ENCODE measurements at places on chromosomes 4 and X.

DNA sequence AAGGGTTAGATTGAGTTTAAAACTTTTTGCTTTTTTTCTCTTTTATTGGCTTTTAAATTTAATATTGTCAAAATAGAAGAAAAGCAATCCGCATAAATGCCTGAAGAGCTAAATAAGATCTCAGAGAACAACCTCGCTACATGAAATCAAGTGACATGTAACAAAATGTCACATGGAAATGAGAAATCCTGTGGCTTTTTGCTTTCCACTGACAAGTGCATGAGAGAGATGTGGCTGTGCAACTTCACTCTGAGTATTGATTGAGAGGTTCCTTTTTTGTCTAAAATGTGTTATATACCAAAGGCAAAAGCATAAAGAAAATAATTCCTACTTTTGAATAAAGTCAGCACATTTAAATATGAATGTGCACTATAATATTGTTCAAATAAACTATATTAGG, 263.5 kb downstream of the MAPK10 start:
- DNase-seq = no peak

DNA sequence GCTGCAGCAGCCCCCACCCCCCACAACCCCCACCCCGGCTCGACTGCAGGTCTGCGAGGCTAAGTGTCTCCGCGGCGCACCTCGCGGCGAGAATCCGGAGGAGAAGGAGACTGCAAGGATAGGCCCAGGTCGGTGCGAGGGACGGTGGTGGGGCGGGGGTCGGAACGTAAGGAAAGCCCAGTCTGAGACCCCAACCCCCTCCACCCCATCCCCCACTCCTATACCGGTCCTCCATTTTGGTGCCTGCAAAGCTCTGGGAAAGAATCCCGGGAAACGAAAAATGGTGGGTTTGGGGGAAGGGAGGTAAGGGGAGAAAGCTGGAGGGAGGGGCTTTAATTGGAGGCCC, 614 bp downstream of the BEX3 start:
- no peak for DNase-seq

DNA sequence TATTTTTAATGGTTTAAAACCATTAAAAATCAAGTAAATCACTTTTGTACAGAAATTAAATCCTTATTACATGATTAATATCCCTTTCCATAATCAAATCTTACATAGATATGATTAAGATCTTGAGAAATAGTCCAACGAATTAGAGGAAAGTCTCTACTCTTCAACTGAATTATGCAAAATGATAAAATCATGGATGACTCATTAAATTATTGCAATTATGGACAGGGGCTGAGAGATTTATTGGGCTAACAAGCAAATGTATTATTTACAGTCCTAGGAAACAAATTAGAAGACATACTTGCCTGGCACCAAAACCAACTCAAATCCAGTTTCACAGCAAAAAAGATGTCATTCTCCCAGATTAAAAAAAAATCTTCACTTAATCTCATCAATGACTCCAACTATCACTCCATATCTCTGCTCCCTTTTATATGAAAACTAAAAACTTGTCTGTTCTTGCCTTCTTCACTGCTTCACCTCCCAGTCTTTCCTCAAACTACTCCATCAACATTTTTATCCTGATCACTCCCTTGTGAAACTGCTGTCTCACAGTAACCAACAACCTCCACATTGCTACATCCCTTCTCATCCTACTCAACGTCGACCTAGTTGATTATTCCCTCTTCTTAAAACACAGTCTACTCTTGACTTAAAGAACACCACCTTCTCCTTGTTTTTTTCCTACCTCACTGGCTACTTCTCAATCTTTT, 18.4 kb upstream of the DDX60 start:
- DNase-seq = no peak

- DNase-seq = no peak
These were observed 265.8 kb downstream of the ARAP2 start for GRCh38 chr4:35978551-35978950.

GRCh38 chrX:132748909-132749308, 209.5 kb downstream of the HS6ST2 start:
- DNase-seq = no peak

GRCh38 chr4:76556452-76556851, 121.4 kb downstream of the SHROOM3 start:
- DNase-seq = no peak

DNA sequence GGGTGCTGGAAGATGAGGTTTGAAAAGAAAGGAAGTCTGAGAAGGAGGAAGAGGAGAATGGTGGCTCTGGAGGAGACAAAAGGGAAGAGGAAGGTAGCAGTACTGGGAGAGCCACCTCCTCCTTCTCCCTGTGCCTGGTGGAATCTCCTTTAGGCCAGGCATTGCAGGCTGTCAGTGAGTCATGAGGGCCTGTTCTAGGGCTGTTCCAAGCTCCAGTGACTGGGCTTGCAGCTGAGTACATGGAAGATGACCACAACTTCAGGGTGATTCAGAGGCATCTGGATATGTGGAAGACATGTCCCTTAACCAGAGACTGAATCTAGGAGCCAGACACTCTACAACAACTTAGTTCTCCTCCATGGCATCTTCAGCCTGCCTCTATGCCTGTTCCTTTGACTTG, 107.8 kb downstream of the EFNB1 start:
- no peak for DNase-seq

DNA sequence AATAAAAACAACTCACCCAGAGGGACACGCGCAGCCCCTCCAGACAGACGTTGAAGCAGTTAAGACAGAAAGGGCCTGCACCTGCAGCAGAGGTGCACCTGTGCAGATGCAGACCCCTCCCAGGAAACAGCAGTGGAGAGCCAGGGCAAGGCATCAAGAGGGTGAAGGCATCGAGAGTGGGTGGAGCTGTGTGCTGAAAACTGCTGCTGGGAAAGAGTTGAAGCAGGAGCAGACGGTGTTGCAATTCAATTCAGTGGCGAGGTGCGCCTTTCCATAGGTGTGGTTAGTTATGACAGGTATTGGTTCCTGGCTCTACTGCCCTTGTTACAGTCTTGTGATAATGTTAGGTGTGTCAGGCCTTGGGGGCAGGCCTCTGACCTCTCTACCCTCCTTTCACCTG, 16.7 kb downstream of the LETM1 start:
- no peak for DNase-seq

GRCh38 chr4:151644622-151645021, 116.2 kb downstream of the GATB start:
- DNase-seq = no peak

DNA sequence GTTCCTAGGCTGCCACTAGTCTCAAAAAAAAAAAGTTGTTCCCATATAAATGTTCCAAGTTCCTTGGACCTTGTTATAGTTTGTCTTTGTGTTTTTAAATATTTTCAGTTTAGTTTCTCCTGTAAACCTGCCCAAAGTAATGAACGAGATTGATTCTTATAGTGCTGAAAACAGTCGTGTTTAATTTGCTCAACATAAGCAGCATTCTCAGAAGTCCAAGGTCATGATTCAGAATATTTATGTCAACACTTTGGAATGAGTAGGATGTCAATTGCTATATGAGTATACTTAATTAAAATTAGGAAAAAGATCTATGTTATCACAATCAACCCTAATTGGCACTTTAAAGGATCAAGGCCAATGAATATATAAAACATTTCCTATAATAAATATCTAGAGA, 510.9 kb downstream of the PPP4R3C start:
- no peak for DNase-seq

DNA sequence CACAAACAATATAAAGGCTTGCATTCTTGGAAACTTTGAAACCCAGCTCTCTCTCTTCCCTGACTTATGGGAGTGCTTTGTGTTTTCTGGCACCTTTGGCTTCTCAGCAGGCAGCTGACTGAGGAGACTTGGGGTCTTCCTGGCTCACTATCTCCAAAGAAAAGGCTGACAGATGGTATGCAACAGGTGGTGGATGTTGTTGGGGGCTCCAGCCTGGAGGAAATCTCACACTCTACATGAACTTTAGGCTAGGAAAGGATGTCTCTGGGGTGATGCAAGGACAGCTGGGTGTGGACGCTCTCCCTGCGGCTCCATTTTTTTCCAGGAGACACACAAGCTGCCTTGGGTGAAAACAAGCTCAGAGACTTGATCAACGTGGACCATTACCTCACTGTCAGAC, 67.4 kb downstream of the DNAAF6 start:
- no peak for DNase-seq

GRCh38 chr4:24278693-24279092, 305.7 kb downstream of the DHX15 start:
- DNase-seq = no peak

DNA sequence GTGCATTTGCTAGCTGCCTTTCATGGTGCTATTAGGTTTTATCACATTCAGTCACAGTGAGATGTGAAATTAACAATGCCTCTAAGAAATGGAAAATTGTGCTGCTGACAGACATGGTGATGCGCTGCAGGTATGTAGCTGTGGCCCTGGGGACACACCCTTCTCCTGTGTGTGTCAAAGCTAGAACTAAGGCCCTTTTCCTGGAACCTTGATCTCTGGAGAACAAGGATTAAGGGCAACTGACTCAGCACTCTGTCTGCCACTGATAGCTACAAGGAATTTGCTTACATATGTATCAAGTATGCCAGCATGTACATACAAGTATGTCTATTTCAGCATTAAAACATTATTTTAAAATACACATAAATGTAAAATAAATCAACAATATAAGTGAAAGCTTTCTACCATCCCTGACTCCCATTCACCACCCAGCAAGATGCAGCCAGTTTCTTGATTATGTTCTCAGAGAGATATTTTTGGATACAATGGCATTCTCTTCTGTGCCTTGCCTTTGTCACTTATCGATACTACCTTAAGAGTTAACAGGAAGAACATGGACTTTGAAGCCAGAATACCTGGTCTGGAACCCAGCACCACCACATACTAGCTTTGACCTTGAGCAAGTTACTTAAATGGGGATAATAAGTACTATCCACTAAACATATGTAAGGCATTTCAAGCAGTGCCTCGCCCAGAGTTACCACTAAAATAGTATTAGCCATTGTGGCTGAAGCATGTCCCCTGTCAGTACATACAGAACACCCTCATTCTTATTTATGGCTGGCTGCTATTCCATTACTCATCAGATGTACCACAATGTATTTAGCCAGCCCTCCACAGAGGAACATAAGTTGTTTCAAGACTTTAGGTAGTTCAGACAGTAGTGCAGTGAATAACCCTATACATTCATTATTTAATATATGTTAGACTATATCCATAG, 68.5 kb downstream of the NPNT start:
- no peak for DNase-seq

DNA sequence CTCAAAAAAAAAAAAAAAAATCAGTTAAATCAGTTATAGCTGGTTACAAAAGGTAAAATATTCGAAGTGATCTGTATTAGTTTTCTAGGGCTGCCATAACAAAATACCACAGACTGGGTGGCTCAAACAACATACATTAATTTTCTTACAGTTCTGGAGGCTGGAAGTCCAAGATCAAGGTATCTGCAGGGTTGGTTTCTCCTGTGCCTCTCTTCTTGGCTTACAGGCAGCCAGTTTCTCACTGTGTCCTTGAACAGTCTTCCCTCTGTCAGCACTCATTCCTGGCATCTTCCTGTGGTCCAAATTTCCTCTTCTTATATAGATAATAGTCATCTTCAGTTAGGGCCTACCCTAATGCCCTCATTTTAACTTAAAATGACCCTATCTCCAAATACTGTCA, 239.9 kb downstream of the MGST2 start:
- no peak for DNase-seq

DNA sequence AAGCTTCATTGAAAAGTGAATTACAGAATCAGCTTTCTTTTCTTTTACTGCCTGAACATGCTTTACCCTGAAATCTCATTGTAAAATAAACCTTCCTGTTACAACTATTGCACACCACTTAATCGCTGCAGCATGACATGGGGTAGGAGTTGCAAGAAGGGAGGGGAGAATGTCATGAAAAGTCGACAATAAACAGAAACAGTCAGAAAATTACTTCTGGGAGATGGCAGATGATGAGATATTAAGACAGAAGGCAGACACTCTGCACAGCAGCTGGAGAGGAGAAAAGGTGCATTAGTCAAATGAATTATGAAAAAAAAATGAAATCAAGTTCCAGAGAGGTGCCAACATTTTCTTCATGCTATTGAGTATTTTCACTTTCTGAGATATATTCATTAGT, 287.7 kb downstream of the PCDH7 start:
- no peak for DNase-seq

GRCh38 chr4:152735396-152735859, 44.1 kb downstream of the TIGD4 start:
- DNase-seq = no peak

DNA sequence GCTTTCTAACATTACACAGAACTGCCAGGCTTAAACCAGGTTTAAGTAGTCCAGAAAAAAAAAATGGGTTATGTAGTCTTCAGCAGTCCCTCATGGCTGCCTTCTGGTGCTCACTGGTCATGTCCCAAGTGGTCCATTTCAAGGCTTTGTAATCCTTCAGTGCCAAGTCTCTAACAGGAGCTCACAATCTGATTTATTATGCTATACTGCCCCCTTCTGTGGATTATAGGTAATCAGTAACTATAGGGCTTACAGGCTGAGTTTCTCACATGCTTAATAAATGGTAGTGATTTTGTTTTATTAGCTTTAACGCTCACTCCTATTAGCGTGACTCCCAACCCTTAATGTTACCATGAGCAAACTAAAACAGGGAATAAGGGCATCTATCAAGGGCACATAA, 92.5 kb upstream of the EDA2R start:
- DNase-seq = no peak

GRCh38 chr4:40173470-40173875, 23.4 kb upstream of the RHOH start:
- DNase-seq = no peak

GRCh38 chr4:2069161-2069971, 10.2 kb downstream of the NAT8L start:
- DNase-seq = no peak

DNA sequence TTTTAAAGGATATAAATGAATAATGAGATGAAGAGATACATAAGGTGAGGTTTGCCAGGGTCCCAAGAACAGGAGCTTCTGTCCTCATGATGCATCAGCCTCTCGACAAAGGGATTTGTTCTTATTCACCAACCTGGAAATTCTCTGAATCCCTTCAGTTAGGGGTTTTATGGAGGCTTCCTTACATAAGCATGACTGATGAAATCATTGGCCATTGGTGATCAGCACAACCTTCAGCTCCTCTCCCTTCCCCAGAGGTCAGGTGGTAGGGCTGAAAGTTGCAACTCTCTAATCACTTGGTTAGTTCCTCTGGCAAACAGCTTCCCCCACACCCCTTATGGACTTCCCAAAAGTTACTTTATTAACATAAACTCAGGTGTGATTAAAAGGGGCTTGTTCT, 222.0 kb downstream of the SPRY1 start:
- DNase-seq = no peak

Data from activated naive CD8-positive, alpha-beta T cell treated with anti-CD3 and anti-CD28 coated beads, Interleukin-2, amount 50 U/mL, for 24 hours (primary cell).